ENCODE measurements at places on chromosomes 6 and 20.

GRCh38 chr6:150116200-150116800, 26.5 kb upstream of the PPP1R14C start:
- DNase-seq = no peak

GRCh38 chr6:167829513-167829912, 2.8 kb downstream of the AFDN start:
- no peak for DNase-seq

DNA sequence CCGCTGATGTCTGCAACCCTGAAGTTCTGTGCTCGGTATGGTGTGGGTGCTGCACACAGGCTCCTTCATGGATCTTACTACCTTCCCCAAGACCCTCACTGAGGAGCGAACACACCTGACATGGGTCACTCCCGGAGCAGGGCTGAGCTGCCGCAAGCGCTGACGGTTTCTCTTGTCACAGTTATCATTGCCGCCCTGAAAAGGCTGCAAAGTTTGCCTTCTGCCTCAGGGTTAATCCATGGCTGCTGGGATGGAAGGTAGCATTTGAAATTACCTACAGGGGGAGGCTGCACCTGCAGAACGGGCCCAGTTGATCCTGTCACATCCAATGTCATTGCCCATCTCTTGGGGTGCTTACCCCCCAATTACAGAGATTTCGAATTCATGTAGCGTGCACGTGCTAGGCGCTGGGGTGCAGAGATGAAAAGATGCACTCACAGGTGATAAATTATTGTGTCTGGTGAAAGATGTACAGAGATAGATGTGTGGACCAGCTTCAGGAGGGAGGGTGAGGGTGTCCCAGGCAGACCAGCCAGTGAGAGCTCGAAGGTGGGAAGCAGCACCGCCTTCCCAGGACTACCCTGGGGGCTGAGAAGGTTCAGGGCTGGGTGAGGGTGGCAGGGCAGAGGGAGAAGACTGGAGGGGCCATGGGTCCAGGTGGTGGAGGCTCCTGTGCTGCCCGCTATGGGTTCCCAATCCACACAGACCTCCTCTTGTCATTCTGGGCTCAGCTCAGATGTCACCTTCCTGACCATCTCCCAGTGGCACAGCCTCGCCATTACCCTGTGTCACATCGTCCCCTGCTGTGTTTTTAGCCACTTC, 120.1 kb downstream of the SYCP2 start:
- DNase-seq = no peak

- DNase-seq = no peak
Measured at GRCh38 chr20:4171538-4172116, 156.3 kb upstream of the RNF24 start.

DNA sequence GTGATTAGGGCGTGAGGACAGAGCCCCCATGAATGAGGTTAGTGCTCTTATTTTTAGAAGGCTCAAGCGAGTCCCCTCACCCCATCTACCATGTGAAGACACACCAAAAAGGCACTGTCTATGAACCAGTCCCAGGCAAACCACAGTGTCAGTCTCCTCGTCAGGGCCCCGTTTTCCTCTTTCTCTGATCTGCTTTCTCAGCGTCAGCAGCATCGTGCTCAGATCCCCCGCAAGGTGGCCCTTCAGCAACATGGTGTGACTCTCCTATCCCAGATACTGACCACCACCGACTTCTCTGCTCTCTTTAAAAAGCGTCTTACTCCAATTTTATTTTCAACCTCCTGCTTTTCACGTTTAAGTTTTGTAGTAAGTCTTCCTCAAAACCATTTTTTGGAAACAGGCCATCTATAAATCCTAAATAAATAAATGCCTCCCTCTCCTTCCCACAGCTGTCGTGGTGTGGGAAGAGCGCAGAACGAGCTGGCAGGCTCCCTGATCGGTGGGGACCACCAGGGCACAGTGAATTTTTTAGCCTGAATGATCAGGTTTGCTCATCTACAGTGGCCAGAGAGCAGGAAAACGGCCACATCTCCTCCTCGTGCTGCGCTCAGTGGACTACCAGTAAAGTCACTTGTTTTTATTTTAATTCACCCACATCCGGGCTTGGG, 113.1 kb downstream of the BMP7 start:
- no peak for DNase-seq

Measured in NCI-H1436 (cell line).